ENCODE measurements at places on chromosomes 7 and 10. TPM values are rescaled to one million over a fixed set of nuclear protein-coding genes. Genes with fewer than 3 reads are reported as not detected.

DNA sequence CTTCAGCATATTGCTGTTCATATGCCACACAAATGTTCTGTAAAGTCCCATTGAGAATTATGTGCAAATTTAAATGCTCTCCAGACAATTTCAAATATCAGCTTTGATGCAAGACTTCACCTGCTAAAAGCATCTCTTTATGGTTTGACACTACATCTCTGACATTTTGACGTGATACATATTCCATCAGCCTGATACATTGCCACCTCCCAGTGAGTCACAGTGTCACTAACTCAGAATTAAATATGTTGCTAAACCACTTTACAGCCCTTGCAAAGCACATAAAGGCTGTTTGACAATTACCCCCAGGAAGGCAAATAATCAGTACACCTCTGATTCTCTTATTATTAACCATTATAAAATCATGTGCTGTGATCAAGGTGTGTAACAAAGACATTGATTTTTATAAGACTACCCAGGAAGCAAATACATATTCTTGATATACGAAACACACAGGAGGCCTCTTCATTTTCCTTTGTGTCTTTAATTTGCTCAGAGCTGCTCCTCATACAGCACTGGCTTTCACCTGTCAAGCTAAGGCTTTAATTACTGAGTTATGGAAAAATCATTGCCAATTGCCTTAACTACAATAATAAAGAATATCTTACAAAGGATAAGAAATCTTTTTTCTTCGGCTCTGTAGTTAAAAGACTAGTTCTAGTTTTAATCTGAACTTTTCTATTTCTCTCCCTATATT is 547.5 kb upstream of the C7orf33 start:
- DNase-seq = no peak

- no peak for DNase-seq
Measured at GRCh38 chr7:48078470-48078869, 10.6 kb upstream of the UPP1 start.

DNA sequence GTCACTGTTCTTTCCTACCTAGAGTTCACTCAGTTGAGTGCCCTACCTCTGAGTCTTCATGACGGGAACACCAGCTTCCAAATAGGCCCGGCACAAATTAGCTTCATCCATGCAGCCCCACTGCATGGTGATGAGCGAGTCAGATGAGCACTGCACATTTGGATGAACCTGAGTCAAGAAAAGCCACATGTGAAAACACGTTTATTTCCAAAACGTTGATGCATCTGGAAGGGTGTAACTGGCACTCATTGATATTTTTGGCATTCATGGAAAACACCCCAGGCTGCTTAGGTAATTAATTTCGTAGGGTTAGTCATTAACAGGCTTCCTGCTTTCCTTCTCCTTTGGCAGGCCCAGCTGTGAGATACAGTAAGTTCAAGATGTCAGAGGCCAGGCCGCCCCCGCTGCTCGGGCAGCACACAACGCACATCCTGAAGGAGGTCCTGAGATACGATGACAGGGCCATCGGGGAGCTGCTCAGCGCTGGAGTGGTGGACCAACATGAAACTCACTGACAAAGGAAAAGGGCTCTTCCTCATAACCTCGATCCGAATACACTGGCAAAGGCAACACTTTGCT is 725.2 kb downstream of the SUGCT start:
- DNase-seq = no peak

- no peak for DNase-seq
Measured at GRCh38 chr7:85392326-85392725, 205.5 kb upstream of the SEMA3D start.

Gene COL13A1
- 17.3 TPM for total RNA-seq

- DNase-seq = peak; percentile 95
Measured at GRCh38 chr7:113421696-113422330, 303.5 kb upstream of the SMIM30 start.

DNA sequence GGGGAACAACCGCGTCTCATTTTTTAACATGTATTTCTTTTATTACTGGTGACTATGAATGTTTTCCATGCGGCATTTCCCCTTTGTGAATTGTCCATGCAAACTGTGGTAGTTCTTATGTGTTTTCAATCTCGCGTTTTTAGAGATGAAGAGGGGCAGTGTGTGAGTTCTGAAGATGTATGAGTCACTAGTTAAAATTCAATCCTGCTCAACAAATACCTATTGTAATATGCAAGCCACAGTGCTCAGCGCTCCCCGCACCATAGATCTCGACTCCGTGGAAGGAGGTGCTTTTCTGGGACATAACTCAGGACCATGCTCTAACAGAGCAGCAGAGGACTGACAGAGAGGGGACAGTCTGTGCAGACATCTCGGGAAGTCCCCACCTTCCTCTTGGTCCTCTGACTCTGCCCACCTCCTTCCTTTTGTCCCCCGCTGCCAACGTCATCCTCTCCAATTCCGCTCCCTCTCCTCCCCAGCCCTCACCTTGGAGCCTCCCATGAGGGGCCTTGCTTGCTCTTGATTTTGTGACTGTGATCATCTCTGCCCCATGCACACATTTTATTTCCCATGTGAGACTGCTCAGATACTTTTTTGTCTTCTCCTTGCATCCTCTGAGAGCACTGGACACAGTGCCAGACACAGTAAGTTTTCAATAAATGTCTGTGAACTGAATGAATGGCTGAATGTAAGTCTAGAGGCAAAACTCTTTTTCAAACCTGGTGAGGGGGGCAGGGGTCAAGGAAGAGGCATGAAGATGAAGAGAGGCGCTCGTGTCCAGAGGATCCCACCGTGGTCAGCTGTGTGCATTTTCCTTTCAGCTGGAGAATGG is 42.7 kb upstream of the PLEKHA1 start:
- no peak for DNase-seq

DNA sequence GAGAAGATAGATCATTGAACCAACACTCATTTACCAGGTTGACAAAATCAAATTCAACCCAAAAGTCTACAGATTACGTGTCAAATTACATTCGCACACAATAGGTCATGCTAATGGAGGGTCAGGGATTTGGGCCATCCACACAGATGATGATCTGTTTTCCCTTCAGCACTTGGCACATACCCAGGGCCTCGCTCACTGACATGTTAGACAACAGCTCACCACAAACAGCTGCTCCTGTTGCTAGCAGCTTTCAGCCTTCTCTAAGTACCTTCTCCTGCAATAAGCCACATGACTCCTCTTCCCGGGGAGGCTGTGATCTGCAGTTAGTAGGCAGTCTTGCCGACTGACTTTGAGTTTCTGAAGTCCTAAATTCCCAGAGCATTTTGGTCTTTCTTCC is 18.4 kb downstream of the NKX2-3 start:
- DNase-seq = peak; percentile 98

Measured in myocyte (in vitro differentiated cells).